ENCODE measurements at places on chromosomes 4 and X. TPM values are rescaled to one million over a fixed set of nuclear protein-coding genes. Genes with fewer than 3 reads are reported as not detected.

GRCh38 chr4:143389579-143390195, 53.0 kb downstream of the GAB1 start:
- no peak for DNase-seq

DNA sequence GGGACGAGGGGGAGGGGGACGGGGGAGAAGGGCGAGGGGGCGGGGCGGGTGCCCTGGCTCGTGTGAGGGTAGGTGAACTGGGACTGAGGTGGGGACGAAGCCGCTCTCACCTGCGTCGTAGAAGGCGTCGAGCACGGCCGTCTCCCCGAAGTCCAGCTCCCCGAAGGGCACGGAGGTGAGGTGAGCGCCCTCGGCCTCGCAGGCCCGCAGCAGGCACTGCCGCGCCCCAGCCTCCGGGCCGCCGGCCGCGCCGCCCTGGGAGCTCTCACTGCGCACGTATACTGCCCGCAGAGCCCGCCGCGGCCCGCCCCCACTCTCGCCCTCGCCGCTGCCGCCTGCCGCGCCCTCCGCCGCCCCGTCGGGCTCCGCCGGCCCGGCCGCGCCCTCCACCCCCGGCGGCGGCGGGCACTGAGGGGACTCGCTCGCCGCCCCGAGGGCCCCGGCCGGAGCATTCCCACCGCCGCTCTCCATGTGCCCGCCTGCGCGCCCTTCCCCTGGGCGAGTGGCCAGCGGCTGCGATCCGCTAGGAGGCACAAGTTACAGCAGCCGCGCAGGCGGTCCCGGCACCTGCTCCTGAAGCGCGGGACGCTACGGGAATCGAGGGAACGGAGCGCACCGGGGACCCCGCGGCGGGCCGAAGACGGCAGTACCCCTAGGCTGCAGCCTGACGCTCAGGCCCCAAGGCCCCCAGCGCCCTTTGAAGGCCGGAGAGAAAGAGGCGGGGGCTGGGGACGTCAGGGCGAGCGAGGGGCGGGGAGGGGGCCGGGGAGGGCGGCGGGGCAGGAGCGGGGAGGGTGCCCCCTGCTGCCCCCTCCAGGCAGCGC, at the start of gene MAP3K15:
Gene MAP3K15 (minus strand): TSS at position 718 of the 824 bp plus-strand sequence. CDS start 247 bp downstream, at position 471.
- DNase-seq, result peak; percentile 84

GRCh38 chr4:1405636-1406393, 427 bp downstream of the NKX1-1 start:
- peak; percentile 90 for DNase-seq

SLC34A2 gene
- total RNA-seq, result not detected

GRCh38 chr4:30535255-30535654, 184.9 kb upstream of the PCDH7 start:
- no peak for DNase-seq

CITED1 gene
- not detected for total RNA-seq

HAND2 gene
- total RNA-seq, result 3.8 TPM

GRCh38 chr4:177446586-177446985, 4.3 kb upstream of the AGA start:
- DNase-seq, result no peak

- no peak for DNase-seq
Measured at GRCh38 chrX:74080165-74080564, 223.8 kb upstream of the ZCCHC13 start.

GRCh38 chr4:143597276-143597675, 83.8 kb downstream of the SMARCA5 start:
- no peak for DNase-seq

GRCh38 chr4:85149676-85150075, 183.2 kb upstream of the WDFY3 start:
- DNase-seq, result peak; percentile 65

NPFFR2 gene
- not detected for total RNA-seq

GRCh38 chr4:54318904-54319303, 89.8 kb downstream of the PDGFRA start:
- no peak for DNase-seq

- peak; percentile 59 for DNase-seq
Measured at GRCh38 chr4:6472008-6472386, 417 bp downstream of the PPP2R2C start.

DNA sequence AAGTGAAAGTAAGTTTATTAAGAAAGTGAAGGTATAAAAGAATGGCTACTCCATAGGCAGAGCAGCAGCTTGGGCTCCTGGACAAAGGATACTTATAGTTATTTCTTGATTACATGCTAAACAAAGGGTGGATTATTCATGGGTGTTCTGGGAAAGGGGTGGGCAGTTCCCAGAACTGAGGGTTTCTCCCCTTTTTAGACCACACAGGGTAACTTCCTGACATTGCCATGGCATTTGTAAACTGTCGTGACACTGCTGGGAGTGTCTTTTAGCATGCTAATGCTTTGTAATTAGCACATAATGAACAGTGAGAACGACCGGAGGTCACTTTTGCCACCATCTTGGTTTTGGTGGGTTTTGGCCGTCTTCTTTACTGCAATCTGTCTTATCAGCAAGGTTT, 557.6 kb downstream of the SPRY1 start:
- no peak for DNase-seq

GRCh38 chr4:68316193-68316969, 33.5 kb downstream of the YTHDC1 start:
- DNase-seq, result peak; percentile 42

DNA sequence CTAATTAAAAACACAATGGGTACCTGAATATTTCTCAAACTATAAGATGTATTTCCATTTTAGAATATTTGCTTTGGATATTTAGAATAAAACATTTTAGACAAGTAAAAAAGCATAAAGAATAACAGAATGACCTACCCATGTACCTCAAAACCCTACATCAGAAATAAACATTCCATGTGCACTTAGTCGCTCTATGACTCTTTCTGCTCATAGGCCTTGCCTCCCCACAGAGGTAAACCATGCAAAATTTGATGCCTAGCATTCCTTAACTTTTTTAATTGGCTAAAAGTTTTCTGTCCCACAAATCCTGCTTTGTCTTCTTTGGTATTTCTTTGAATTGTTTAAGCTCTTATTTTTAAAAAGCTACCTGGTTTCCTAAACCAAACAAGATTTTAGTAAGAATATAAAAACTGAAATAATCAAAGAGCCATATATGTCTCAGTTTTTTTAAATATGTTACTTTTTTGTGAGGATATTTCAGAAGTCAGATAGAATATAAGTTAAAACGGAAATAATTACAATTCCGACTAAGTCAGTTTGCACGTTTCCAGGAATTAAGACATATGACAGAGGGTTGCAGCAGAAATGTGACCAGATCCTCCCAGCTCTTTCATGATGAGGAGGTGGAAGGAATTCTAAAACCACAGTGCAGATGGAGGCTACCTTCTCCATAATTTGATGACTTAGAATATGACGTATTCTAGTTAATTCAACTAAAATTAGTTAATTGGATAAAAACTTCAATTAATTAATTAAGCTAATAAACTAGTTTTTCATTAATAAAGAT, 102.5 kb downstream of the FIP1L1 start:
- no peak for DNase-seq

GRCh38 chrX:112043997-112044396, 38.6 kb downstream of the TRPC5 start:
- no peak for DNase-seq

AKAP4 gene
- not detected for total RNA-seq

DNA sequence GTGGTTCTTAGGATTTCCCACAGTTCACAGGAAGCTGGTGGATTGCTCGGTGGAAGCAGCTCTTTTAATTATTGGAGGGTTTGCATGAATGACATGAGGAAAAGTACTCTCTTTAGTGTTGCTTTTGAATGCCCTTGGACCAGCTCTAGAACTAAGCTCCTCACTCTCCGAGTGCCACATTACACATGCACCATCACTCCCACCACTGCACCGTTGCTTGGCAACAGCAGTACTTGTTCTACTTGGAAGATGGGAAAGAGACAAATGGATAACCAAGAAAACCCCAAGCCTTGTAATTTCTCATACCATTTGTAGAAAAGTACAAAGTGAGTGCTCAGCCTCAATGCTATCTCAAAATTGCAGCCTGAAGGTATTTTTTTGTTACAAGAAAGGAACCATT, 620.2 kb upstream of the BOD1L1 start:
- no peak for DNase-seq

- DNase-seq, result no peak
Measured at GRCh38 chr4:98374643-98375042, 113.5 kb downstream of the RAP1GDS1 start.

- no peak for DNase-seq
Measured at GRCh38 chr4:54575919-54576318, 81.8 kb upstream of the KIT start.

GRCh38 chr4:10442976-10443375, 14.2 kb downstream of the ZNF518B start:
- no peak for DNase-seq

DNA sequence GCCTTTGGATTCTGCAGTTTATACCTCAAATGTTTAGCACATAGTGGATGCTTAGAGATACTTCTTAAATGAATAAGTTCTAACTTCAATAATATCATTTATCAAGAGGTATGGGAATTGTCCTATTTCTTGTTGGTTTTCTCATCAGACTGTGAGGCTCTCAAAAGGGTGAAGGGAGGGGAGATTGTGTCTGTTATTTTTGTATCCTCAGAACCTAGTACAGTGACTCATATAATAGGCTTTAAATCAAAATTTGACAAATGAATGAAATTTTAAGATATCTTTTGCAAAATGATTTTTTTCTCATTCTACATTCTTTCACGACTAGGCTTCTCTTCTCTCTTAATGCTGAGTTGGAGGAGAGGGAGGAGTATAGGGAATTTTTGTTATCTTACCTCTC, 89.5 kb downstream of the KDR start:
- DNase-seq, result no peak

GRCh38 chrX:103586314-103586646, 965 bp downstream of the TCEAL4 start:
- no peak for DNase-seq

- DNase-seq, result no peak
Measured at GRCh38 chrX:71420686-71421085, 54.5 kb downstream of the TAF1 start.

GRCh38 chr4:177489471-177490246, 47.4 kb upstream of the AGA start:
- no peak for DNase-seq

SOWAHB gene
- under 0.01 TPM for total RNA-seq

ARX gene
- total RNA-seq, result not detected

TTC29 gene
- total RNA-seq, result under 0.01 TPM

DNA sequence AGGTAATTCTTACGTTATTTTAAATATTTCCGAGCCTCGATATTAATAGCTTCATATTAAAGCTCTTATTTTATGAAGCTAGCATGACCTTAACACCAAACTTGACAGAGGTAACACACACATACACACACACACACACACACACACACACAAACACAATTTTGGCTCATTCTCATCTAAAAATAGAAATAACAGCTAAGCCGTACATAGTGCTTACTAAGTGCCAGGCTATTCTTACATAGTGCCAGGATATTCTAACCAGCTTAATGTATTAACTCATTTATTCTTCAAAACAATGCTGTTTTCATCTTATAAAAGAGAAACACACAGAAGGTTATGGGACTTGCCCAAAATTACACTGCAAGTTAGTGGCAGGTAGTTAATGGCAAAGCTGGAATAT, 87.0 kb upstream of the BLTP1 start:
- no peak for DNase-seq

PAGE4 gene
- not detected for total RNA-seq
